ENCODE measurements at places on chromosomes 6 and 20.
A peak's percentile ranks its signal among the peaks of the same experiment; 100 is the strongest.

- DNase-seq, result peak; percentile 7
These were observed 151.6 kb upstream of the GMDS start for GRCh38 chr6:2396846-2397630.

- DNase-seq, result no peak
These were observed 90.9 kb upstream of the PREP start for GRCh38 chr6:105493736-105494135.

DNA sequence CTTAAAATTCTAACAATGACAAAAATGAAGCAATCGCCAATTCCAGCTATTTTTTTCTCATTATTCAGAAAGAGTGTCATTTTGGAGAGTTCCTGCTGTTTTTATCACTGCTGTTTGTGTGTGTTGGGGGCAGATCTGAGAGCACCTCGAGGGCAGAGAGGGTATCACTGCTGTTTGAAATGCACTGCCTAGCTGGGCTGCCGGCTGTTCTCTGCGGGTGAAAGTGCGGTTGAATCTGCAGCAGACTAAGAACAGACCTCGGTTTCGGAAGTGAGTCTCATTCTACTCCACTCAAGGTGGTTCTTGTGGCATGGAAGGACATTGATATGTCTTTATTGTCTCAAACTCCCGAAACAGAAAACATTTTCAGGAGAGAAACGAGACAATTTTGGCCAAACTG, 18.3 kb downstream of the INSM1 start:
- DNase-seq, result no peak

DNA sequence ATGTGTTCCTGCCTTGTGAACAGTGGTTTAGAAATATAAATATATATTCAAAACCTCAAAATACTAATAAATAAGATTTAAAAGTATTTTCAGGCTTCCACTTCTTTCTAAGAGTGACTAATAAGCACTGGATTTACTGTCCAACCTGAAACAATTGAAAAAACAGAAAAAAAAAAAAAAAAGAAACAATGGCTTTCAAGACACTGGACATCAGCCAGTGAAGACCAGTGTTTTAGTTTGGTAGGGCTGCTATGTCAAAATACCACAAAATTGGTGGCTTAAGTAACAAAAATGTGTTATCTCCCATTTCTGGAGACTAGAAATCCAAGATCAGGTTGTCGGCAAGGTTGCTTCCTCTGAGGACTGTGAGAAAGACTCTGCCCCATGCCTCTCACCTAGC, 101.4 kb upstream of the PDE7B start:
- peak; percentile 79 for DNase-seq

DNA sequence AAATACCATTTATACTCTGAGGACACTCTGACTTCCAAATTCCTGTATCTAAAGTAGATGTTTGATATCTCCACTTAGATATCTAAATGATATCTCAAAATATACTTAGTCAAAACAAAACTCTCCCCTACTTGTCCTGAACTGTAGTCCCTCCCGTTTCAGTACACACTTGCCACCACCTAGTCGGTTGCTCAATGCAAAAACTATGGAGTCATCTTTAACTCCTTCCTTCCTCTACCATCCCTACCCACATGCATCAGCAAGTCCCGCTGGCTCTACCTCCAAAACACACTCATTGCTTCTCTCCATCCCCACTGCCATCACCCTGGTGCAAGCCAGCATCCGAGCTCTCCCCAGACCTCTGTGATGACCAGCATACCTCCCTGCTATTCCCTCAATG, 13.2 kb downstream of the STX7 start:
- DNase-seq, result no peak

All from fibroblast of the aortic adventitia (primary cell).